ENCODE measurements at places on chromosomes 13 and 19. TPM values are rescaled to one million over a fixed set of nuclear protein-coding genes. Genes with fewer than 3 reads are reported as not detected.

EFNA2 gene
- not detected for total RNA-seq

FGF21 gene
- total RNA-seq = not detected

SIGLEC9 gene
- 1.4 TPM for total RNA-seq

PLA2G4C gene
- total RNA-seq = 61.8 TPM

ACP7 gene
- not detected for total RNA-seq

MYBPC2 gene
- total RNA-seq = not detected

ZNF253 gene
- total RNA-seq = 8.9 TPM

C19orf67 gene
- total RNA-seq = not detected

SCGB2B2 gene
- total RNA-seq = 1.2 TPM

OVOL3 gene
- not detected for total RNA-seq

GRCh38 chr19:313988-314815 is 23.0 kb upstream of the PLPP2 start:
- no peak for DNase-seq

GRCh38 chr19:45402298-45403061 is 2.4 kb downstream of the PPP1R13L start:
- no peak for DNase-seq

DNA sequence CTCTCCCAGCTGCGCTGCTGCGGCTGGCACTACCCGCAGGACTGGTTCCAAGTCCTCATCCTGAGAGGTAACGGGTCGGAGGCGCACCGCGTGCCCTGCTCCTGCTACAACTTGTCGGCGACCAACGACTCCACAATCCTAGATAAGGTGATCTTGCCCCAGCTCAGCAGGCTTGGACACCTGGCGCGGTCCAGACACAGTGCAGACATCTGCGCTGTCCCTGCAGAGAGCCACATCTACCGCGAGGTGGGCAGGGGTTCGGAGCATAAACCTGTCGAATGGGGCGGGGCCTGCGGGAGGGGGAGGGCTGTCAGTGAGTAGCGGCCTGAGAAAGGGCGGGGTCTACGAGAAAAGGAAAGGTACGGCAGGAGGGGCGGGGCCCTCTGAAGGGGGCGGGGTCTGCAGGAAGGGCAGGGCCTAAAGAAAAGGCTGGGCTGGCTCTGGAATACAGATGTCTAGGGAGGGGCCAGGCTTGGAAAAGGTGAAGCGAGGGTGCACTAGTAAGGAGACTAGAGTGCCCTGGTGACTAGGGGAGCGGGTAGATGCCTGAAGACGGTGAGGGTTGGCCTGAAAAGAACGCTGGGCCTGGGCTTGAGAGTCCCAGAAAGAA is 3.6 kb downstream of the CD37 start:
- DNase-seq = peak; percentile 75

- DNase-seq = no peak
Measured at GRCh38 chr13:78499802-78500201, 103.5 kb downstream of the POU4F1 start.

DNA sequence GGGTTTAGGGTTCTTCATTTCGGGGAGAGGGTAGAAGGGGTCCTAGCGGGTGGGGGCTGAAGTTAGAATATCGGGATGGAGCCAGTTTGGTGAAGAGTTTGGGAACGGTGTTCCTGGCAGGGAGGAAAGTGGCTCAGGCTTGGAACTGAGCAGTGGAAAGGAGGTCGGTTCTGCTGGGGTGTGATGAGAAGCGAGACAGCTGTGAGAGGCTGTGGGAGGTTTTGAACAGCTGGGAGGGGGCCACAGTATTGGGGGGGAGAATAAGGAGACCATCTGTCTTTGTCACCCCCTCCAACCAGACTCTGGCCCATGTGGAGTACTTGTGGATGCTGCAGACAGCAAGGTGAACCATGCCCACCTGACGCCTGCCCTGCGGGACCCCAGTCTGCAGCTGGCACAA is 1.0 kb upstream of the TM6SF2 start:
- DNase-seq = no peak

- no peak for DNase-seq
Measured at GRCh38 chr13:109881347-109881725, 95.0 kb upstream of the IRS2 start.

GRCh38 chr13:71015021-71015420 is 852.0 kb downstream of the DACH1 start:
- no peak for DNase-seq

GRCh38 chr13:45332831-45333219 is 8.2 kb downstream of the TPT1 start:
- DNase-seq = no peak

DNA sequence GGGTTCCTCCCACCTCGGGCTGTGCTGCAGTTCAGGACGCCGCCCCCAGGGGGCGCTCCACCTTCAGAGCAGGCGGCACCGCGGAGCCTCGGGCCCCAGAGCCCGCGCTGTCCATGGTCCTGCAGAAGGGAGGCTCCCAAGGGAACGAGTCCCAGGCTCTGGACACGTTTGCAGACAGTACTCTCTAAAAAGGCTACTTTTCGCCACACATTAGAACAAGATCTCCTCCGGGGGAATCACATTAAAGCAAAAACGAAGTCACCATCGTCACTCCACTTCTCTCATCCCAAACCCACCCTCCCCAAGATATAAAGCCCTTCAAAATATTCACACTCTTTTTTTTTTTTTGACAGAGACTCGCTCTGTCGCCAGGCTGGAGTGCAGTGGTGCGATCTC is 4.6 kb upstream of the SIGLEC10 start:
- peak; percentile 93 for DNase-seq

DNA sequence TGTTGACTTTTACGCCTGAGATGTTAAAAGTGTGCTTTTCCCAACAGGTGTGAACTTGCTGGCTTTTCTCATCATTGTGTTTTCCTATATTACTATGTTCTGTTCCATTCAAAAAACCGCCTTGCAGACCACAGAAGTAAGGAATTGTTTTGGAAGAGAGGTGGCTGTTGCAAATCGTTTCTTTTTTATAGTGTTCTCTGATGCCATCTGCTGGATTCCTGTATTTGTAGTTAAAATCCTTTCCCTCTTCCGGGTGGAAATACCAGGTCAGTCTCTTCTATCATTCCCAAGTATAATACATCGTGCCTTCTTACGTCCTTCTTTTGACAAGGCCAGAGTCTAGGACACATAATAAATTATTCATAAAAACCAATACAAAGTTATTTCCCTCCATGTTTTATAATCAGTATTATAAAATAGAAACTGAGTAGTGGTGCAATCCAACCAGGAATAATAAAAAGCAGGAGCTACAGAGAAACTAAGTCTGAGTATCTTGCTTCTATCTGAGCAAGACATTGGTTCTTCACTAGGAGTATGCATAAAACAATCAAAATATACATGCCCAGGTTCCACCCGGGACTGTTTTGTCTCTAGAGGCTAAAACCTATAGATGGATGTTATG is 57.9 kb downstream of the RXFP2 start:
- DNase-seq = no peak

GRCh38 chr19:43616954-43617353 is 2.5 kb downstream of the ZNF428 start:
- DNase-seq = no peak

DNA sequence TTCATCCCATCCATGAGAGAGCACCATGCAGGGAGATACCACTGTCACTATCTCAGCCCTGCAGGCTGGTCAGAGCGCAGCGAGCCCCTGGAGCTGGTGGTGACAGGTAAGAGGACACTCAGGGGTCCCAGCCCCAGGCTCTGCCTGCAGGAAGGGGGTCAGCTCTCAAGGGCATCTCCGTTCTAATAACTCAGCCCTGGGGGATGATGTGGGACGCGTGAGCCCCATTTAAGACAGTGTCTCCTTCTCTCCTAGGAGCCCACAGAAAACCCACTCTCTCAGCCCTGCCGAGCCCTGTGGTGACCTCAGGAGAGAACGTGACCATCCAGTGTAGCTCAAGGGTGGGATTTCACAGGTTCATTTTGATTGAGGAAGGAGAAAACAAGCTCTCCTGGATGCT is 15.5 kb upstream of the KIR3DL3 start:
- no peak for DNase-seq

GRCh38 chr13:92530364-92530763 is 696.2 kb upstream of the GPC6 start:
- DNase-seq = no peak

DNA sequence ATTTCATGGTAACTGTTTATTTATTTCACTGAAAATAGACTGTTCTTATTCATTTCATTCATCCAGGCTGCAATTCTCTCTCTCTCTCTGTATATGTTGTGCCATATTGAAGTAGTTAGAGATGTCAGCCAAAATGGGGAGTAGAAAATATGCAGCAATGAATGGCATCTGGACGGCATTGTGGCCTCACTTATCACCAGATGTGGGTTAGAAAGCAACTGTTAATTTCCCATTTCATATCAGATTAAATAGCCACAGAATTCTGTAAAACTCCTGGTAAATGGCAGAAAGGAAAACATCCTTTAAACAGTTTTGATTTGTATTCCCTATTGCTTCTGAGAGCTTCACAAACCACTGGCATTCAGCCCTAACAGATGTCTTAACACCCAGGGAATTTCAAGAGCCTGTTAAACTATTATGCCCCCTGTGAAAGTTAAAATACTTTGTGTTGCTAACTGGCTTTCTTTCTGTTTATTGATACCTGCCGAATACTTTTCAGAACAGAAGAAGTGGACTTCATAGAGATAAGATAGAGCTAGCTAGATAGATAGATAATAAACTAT is 1763.3 kb upstream of the MIR17HG start:
- DNase-seq = no peak

- peak; percentile 39 for DNase-seq
Measured at GRCh38 chr19:6060600-6061375, 49.5 kb downstream of the RFX2 start.

- DNase-seq = no peak
Measured at GRCh38 chr13:67156723-67157060, 73.4 kb downstream of the PCDH9 start.

DNA sequence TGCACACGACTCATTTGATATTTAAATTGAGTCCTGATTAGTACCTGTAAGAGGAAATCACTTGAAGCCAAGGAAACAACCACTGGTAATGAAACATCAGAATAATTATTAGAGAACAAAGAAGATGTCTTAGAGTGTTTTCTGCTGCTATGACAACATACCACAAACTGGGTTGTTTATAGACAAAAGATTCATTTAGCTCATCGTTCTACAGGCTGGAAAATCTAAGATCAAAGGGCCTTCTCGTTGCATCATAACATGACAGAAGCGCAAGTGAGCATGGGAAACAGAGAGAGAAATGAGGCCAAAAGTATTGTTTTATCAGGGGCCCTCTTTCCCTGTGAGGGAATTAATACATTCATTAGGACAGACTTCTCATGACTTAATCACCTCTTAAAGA is 1024.0 kb upstream of the PCDH9 start:
- DNase-seq = no peak

GRCh38 chr19:1004803-1005664 is 4.8 kb downstream of the GRIN3B start:
- no peak for DNase-seq

DNA sequence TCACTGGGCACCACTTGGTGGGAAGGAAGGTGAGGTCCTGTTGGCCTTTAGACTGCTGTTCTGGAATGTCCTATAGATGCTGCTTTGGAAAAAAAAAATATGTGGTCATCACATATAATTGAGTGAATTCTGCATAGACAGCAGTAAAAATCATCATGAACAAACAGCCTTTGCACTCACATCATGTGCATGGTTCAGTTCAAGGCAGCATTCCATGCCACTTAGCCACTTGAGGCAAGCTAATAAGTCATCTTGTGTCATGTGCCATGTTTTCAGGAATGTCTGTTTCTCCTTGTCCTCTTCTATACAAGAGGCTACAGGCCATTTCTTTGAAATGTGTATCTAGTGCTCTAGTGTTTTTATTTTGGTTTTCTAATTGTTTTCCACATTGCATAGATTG is 43.9 kb upstream of the TSC22D1 start:
- no peak for DNase-seq

DNA sequence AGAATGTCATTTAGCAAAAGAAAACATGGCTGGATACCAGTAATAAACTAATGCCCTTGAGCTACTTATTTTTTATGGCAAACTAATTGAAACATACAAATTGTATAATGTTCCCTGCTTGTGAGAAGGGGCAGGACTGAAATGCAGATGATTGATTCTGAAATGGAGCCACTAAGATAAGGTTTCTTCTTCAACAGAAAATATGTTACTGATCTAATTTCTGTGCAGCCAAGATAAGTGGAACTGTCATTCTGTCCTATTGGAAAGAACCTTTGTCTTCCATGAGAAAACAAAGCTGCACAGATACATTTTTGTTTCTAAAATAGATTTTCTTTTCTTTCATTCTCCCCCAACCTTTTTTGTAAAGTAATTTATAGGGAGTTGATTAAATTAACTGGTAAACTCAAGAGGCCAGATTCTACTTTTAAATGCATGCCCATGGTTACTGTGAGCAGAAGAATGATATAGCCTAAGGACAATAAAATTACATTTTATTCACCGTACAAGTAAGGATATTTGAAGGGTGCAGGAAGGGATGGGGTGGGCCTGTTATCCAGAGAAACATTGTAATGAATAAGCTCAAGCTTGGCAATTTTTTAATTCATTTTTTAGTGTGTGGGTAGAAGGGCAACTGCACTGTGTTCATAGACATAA is 39.9 kb downstream of the STARD13 start:
- no peak for DNase-seq

DNA sequence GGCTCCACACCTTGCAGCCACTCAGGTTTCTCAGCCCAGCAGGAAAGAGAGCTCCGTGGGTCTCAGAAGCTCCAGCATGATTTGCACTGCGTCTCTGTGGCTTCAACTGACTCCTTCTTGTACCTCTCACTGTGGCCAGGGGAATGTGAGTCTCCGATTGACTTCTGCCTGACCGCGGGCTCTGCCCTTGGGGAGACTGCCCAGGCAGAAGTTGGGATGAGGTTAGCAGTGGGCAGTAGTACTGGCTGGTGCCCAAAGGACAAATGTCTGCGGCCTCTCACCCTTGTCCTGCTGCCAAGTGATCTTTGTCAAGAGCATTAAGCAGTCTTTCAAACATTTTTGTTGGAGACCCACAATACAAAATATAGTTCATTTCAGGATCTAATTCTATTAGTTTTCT is 34.4 kb upstream of the FXYD3 start:
- no peak for DNase-seq

DNA sequence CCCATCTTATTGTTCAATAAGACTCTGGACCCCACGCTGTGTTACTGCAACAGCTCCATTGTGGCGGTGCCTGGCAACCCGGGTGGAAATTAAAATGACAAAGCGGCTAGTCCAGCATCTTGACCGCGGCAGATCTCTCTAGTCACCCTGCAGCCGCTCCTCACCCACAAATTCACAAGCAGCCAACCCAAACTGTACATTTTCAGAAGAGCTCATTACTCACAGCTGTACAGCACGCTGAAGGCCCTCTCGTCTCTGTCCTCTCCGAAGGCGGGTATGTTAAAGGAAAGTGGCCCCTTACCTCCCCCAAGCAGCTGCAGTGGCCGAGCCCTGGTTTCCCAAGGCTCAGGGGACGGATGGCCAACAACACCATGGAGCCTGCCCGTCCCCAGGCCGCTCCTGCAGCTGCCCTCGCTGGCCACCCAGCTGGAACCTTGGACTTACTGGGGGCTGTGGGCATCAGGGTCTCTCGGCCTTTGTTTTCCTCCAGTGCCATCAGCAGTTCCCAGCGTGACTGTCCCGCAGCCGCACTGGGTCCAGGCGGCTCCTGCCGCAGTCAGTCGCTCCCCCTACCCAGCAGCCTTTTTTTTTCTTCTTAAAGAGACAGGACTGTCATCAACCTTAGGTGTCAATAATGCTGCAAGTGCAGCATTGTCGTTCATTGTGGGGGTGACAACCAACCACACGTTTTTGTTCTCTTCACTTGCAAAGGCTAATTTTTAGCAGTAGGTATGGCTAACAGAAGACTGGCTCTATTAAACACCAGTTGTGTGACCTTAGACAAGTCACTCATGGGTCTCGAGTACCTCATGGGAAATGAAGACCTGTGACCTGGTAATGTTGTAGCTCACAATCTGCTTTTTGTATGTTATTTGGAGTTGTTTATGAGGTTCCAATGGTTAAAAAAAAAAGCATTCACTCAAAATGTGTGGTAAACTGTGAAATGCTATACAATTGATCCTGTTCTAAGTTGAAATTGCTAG is at the start of gene SACS:
Gene SACS, minus strand, starts transcription at position 532 of the 983 bp plus-strand sequence. CDS start 22,463 bp downstream, outside the sequence.
- no peak for DNase-seq

Data from cardiac septum (tissue), 1 donor.